Adrenal gland (tissue), 19 donors: ENCODE measurements at places on chromosomes 11 and 22. TPM values are rescaled to one million over a fixed set of nuclear protein-coding genes. Genes with fewer than 3 reads are reported as not detected.
A peak's percentile ranks its signal among the peaks of the same experiment; 100 is the strongest.

GSTT2 gene
- 0.95 TPM for total RNA-seq

OMP gene
- total RNA-seq, result not detected

RIMBP3B gene
- total RNA-seq, result 0.06 TPM

GRCh38 chr22:46528121-46528610 lies 9.3 kb downstream of the CELSR1 start:
- no peak overlapping the region for H3K4me3 ChIP-seq
- no peaks in the 10 kb centered on the region for H3K36me3 ChIP-seq
- peaks cover 7% of the 10 kb centered on the region for H3K4me1 ChIP-seq
- H3K27ac ChIP-seq, result peak overlapping the region; percentile 22
- peak; percentile 29 for DNase-seq

DNA sequence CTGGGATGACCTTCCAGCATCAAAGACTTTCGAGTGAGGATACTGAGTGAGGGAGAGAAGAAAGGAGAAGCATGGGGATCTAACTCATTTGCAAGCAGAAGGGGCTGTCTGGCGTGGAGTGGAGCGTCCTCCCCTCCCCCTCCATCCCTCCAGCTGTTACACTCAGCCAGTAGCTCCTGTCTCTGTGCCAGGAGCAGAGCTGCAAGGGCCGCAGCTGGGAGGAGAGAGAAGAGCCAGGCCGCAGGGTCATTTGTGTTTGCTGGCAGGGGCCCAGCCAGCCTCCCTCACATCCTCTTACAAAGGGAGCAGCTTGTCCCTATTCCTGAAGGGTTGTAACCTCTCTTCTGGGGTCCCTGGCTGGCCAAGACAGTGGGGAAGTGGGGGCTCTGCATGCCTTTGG lies 57.9 kb downstream of the NECTIN1 start:
- H3K36me3 ChIP-seq, result peaks cover 5% of the 10 kb centered on the region
- H3K27ac ChIP-seq, result no peak overlapping the region
- no peaks in the 10 kb centered on the region for H3K4me1 ChIP-seq
- no peak overlapping the region for H3K4me3 ChIP-seq
- peak; percentile 74 for DNase-seq
- no peaks in the 10 kb centered on the region for H3K27me3 ChIP-seq

- H3K4me1 ChIP-seq, result no peaks in the 10 kb centered on the region
- no peak overlapping the region for H3K27ac ChIP-seq
- no peak for DNase-seq
- no peaks in the 10 kb centered on the region for H3K27me3 ChIP-seq
- no peaks in the 10 kb centered on the region for H3K36me3 ChIP-seq
Measured at GRCh38 chr11:7982582-7983119, 4.5 kb upstream of the EIF3F start.

DNA sequence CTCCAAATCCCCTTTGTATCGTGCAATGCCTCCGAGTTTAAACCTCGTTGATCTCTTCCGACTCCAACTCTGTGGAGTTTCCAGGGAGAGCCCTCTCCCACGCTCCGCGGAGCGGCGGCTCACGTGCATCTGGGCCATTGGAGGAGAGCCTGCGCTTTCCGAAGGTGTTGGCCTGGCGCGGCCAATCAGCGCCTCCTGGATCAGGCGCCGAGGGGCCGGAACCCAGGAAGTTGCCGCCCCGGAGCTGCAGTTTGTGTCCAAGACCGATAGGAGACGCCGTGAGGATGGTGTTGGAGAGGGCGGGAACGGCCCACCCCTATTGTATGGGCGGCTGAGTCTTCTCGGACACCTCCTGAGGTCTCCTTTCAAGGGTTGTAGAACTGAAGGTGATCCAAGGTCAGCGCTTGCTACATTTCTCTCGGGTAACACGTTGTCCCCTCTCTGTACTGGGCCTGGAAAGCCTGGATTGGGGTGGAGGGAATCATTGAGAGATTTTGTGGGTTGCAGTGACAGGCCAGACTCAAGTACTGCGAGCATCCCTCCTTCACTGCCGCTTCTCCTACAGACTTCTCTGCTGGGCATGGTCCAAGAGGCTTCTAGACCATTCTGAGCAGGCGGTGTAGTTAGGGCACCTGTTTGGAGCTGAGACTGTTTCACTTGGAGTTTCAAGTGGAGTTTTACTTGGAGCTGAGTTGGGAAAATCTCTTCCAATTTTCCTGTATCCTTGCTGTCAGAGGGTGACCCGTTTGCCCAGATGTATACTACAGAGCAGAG lies 1.7 kb downstream of the ADAMTS15 start:
- no peaks in the 10 kb centered on the region for H3K36me3 ChIP-seq
- H3K27me3 ChIP-seq, result peaks cover 11% of the 10 kb centered on the region
- peaks cover 21% of the 10 kb centered on the region for H3K4me1 ChIP-seq
- H3K4me3 ChIP-seq, result no peak overlapping the region
- DNase-seq, result peak; percentile 22

DNA sequence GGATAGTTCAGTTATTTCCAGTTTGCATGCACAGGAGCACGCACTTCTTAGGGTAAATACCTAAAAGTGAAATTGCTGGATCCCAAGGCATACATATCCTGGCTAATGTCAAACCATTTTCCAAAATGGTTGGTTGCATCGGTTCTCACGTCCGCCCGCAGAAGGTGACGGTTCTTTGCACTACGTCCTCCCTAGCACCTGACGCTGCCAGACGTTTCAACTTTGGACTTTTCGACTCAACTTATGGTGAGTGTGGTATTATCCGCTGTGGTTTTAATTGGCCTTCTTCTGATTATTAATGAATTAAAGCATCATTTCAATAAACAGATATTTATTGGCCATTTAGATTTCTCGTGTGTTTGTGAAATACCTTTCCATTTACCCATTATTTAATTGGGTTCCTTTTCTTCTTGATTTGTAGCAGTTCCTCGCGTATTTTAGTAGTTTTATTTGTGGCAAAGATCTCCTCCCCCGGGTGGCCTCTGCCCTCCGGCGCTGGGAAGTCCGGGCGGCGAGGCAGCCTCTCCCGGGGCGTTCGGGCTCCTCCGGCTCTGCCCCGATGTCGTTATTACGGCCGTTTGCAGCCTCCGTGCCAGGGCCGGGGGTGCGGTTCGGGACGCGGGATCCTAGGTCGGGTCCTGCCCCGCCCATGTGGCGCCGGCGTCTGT lies at the start of gene JHY:
TSS of gene JHY (plus strand) at position 571 of the 668 bp plus-strand sequence. CDS start 3,091 bp downstream, outside the sequence.
- DNase-seq, result peak; percentile 42
- no peak within 1 kb of the TSS for H3K4me3 ChIP-seq
- peak within 1 kb of the TSS; percentile 5 for H3K27ac ChIP-seq
- H3K4me1 ChIP-seq, result no peaks in the 10 kb centered on the region
- peaks cover 7% of the 10 kb centered on the region for H3K27me3 ChIP-seq

DNA sequence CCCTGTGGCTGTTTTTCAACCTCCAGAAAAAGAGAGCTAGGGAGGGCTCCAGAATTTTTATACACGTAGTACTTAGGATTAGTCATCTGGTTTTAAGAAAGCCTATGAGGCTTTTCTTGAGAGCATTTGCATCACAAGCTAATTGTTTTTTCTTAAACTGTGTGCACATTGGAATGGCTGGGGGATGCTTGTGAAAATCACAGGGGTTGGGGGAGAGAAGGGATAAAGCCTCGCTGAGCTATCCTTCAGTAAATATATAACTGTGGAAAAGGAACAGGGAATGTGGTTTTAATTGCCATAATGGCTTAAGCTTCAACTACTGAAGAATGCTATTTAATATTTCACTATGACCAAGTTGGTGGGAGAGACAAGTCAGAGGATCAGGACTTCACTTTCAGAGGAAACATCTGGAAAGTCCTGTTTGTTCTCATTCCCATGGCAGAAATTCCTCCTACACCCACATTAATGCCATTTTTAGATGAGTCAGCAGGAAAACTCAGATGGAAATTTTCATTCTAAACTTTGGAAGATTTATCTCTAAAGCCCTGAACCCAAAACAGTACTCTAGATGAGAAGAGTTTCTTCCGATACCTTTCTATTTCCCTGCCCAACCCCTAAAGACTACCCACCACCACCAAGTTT lies 591.3 kb downstream of the LRRC4C start:
- DNase-seq, result no peak
- H3K4me3 ChIP-seq, result no peak overlapping the region
- H3K4me1 ChIP-seq, result no peaks in the 10 kb centered on the region

DNA sequence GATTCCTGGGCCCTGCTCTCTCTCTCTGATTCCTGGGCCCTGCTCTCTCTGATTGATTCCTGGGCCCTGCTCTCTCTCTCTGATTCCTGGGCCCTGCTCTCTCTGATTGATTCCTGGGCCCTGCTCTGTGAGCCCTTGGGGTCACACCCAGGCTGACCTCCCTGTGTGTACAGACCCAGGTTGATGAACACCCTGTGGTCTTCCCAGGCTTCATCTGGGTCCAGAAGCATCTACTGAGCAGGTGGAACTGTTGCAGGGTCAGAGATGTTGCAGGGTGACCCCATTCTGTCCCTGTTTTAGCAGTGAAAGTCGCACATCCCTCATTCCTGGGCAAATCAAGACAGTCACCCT lies 16.3 kb upstream of the GDPD5 start:
- no peak overlapping the region for H3K27ac ChIP-seq
- DNase-seq, result no peak
- H3K4me3 ChIP-seq, result no peak overlapping the region
- no peaks in the 10 kb centered on the region for H3K27me3 ChIP-seq
- no peaks in the 10 kb centered on the region for H3K36me3 ChIP-seq

GRCh38 chr11:35712533-35712932 lies 50.0 kb downstream of the TRIM44 start:
- no peaks in the 10 kb centered on the region for H3K36me3 ChIP-seq
- no peak for DNase-seq
- no peaks in the 10 kb centered on the region for H3K4me1 ChIP-seq
- no peak overlapping the region for H3K27ac ChIP-seq

DNA sequence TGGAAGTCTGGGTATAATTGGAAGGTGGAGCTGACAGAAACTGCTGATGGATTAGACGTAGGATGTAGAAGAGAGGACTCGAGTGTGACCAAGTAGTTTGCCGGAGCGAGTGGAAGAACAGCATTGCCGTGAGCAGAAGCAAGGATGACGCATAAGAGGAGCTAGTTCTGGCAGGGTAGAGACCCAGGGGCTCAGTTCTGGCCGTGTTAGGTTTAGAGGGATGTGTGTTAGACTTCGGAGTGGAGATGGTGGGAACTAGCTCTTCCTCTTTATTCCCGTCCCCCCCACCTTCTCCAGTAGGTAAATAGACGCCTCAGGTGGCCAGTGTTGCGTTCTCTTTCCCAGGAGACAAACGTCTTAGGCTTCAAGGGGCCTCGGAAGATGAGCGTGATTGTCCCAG lies 19.1 kb downstream of the TUB start:
- no peak overlapping the region for H3K4me3 ChIP-seq
- no peaks in the 10 kb centered on the region for H3K27me3 ChIP-seq
- no peak for DNase-seq
- H3K4me1 ChIP-seq, result no peaks in the 10 kb centered on the region
- H3K36me3 ChIP-seq, result peaks cover 31% of the 10 kb centered on the region
- H3K27ac ChIP-seq, result no peak overlapping the region

- peak; percentile 42 for DNase-seq
- no peak within 1 kb of the TSS for H3K4me3 ChIP-seq
- H3K27ac ChIP-seq, result peak within 1 kb of the TSS; percentile 52
- H3K27me3 ChIP-seq, result no peaks in the 10 kb centered on the region
Measured at GRCh38 chr11:44726283-44727113, at the start of gene TSPAN18. TSPAN18 (plus strand) TSS chr11:44726962; CDS start chr11:44906417, 179,455 bp downstream.

DNA sequence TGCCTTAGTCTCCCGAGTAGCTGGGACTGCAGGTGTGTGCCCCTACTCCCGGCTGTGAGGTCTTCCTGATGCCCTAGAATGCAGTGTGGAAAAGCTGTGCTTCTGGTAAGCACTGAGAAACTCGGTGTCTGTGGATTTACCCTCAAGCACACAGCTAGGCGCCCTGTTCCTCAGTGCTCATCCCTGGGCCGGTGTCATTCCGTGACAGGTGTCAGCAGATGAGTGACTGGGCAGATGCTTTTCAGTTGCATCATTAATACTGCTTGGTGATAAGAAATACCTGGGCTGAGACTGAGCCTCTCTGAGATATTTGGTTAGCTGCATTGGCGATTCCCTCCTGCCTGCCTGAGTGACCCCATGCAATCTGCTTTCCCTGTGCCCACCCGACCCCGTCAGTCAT lies 21.8 kb downstream of the FAM118A start:
- no peak overlapping the region for H3K27ac ChIP-seq
- H3K27me3 ChIP-seq, result no peaks in the 10 kb centered on the region
- no peaks in the 10 kb centered on the region for H3K36me3 ChIP-seq
- H3K4me3 ChIP-seq, result no peak overlapping the region
- DNase-seq, result no peak

DNA sequence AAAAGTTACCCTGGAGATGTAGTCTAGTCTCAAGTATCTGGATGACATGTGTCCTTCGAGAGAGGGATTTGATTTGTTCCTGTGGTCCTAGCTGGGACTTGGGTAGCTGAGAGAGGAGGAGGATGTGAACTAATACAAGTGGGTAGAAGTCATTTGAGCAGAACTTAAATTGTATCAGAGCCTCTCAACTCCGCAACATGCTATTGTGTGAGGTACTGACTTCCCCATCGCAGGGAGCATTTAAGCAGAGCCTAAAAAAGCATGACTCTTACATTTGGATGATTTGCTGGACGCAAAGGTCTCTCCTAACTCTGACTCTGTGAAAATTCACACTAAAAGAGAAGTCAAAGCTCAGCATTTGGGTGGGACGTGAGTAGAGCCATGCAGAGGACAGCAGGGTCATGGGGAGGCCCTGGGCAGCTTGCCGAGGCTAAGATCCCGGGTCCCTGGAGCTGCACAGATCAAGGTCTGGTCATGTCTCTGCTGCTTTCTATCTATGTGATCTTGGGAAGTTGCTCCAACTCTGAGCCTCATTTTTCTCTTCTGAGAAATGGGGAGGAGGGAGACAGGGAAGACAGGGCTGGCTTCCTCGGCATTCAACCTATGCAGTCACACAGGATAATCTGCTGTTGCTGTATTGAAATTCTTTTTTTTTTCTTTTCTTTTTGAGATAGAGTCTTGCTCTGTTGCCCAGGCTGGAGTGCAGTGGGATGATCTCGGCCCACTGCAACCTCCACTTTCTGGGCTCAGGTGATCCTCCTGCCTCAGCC lies 44.9 kb downstream of the CD82 start:
- no peaks in the 10 kb centered on the region for H3K36me3 ChIP-seq
- H3K27me3 ChIP-seq, result no peaks in the 10 kb centered on the region
- DNase-seq, result no peak
- H3K4me1 ChIP-seq, result no peaks in the 10 kb centered on the region
- no peak overlapping the region for H3K4me3 ChIP-seq

- H3K4me3 ChIP-seq, result no peak overlapping the region
- no peak for DNase-seq
- no peak overlapping the region for H3K27ac ChIP-seq
- H3K4me1 ChIP-seq, result no peaks in the 10 kb centered on the region
- peaks cover 10% of the 10 kb centered on the region for H3K36me3 ChIP-seq
- H3K27me3 ChIP-seq, result no peaks in the 10 kb centered on the region
Measured at GRCh38 chr11:108705061-108705460, 40.2 kb downstream of the DDX10 start.

GRCh38 chr11:12618743-12619540 lies 55.3 kb upstream of the TEAD1 start:
- H3K36me3 ChIP-seq, result no peaks in the 10 kb centered on the region
- no peak overlapping the region for H3K27ac ChIP-seq
- H3K27me3 ChIP-seq, result no peaks in the 10 kb centered on the region
- no peaks in the 10 kb centered on the region for H3K4me1 ChIP-seq
